ENCODE measurements at places on chromosomes 7 and 10.
A peak's percentile ranks its signal among the peaks of the same experiment; 100 is the strongest.

GRCh38 chr7:28301148-28301641 lies 111.1 kb upstream of the CREB5 start:
- DNase-seq: peak; percentile 79

DNA sequence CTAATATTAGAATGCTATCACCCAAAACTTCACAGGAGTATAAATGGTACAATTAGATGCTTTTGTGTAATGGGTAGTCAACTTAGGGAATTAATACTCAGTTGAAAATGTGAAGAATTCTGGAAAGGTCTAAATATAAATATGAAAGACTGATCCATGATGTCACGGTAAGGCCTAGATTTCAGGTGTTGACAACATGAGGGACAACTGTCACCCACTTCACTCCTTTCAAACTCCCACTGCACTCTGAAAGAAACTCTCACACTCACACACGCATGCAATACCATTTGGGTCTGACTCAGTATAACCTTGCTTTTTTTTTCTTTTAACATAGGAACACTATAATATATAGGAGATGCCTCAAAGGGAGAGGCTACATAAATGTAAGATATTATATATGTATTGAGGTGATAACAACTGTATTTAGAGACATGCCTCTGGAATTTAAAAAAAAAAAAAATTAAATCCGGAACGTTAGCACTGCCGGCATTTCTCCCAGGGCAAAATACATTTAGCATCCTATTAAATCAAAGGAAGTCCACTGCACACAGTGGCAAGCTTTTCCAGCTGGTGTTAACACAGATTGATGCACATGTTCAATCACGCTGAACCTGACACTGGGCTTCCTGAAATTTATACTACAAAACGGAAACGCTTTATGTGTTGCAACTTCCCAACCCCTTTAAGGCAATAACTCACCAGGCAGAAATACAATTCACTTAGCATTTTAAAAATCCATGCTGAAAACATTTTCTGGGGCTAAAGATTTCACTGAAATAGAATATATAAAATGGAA lies 74.9 kb downstream of the RSU1 start:
- DNase-seq: no peak

GRCh38 chr7:96026611-96027010 lies 254.3 kb downstream of the DYNC1I1 start:
- DNase-seq: no peak

DNA sequence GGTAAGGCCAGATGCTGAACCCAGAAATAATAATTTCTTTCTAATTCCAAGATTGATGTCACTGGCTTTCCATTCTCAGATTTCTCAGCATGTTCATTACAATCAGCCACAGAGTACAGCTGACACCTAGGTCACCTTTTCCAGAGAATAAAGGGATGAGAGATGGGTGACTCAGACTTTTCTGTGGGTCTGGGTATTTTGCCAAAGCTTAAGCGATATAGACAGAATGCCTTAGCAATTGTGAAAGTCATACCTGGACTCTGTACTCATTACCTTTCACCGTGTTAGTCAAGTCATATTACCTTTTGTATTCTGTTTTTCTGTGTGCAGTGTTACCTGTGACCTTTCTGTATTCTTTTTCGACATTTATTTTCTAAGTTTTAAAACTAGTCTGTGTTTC lies 10.6 kb upstream of the PRTFDC1 start:
- peak; percentile 97 for DNase-seq

DNA sequence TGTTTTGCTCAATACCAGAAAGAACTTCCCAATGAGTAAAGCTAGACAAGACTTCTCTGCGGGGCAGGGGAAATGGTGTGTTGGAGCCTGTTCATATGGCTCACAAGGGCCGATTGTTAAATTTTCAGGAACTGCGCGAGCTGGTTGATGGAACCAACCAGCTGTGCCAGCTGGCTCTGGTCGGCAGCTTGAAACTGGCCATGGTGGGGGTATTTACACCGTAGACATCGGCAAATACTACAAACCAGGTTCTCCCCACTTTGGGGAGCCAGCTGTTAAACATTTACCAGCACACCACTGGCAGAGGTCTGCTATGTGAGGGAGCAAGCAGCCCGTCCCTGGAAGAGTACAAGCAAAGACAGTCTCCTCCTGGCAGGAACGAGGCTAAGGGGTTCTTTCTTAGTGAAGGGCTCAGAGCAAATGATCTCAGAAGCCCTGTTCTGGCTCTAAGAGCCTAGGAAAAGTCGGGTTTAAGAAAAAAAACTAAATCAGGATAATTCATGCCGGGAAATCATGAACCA lies 8.8 kb upstream of the ZMIZ1 start:
- no peak for DNase-seq

- no peak for DNase-seq
Observed at GRCh38 chr7:47049234-47049774, 532.6 kb downstream of the TNS3 start.

DNA sequence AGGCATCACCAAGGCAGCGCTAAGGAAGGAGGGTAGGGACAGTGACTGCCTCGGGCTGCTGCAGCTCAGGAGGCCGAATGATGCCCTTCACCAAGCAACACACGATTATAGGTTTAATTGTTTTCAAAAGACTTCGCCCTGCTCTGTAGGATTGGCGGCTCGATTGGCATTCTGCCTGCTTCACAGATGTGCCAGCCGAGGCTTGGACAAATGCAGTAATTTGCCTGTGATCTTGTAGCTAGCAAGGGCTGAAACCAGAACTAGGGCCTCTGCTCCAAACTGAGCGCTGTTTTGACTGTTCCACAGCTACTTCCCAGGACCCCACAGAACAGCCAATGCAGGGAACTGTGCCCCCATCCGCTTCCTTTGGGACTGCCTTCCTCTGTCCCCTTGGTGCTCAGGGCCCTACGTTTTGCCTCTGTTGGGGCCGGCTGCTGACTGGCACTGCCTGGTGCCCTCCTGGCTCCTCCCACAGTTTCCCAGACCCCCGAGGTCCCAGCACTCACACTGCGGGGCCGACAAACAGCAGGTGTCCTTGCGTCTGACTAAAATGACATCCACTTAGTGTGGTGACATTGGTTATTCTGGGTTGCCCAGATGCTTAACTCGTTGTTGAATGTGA lies 62.6 kb upstream of the EN2 start:
- no peak for DNase-seq

DNA sequence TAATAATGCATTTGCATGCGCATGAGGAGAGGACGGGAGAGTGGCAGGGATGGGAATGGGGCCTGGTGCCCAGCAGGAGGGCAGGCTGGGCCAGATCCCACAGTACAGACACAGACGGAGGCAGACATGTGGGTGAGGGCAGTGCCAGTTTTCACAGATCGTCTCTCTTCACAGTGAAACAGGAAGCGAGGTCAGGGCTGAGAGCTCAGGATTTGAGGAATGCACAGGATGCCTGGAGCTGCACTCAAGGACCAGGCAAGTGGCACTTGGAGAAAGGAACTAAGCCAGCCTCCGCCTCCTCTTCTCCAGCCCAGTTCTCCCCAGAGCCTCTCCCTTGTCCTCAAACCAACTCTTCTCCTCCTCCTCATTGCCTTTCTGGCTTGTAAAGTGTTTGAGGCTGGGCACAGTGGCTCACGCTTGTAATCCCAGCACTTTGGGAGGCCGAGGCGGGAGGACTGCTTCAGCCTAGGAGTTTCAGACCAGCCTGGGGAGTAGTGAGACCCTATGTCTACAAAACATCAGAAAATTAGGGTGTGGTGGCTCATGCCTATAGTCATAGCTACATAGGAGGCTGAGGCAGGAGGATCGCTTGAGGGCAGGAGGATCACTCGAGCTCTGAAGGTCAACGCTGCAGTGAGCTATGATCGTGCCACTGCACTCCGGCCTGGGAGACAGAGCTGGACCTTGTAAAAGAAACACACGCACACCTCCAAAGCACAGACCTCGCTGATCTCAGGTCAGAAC lies 115.2 kb downstream of the HIP1 start:
- no peak for DNase-seq

GRCh38 chr10:126181626-126182025 lies 206.7 kb downstream of the ADAM12 start:
- DNase-seq: no peak

- peak; percentile 84 for DNase-seq
Observed at GRCh38 chr7:100837099-100837836, 9.9 kb upstream of the EPHB4 start.

- DNase-seq: no peak
Observed at GRCh38 chr10:130014263-130015074, 50.4 kb upstream of the EBF3 start.

DNA sequence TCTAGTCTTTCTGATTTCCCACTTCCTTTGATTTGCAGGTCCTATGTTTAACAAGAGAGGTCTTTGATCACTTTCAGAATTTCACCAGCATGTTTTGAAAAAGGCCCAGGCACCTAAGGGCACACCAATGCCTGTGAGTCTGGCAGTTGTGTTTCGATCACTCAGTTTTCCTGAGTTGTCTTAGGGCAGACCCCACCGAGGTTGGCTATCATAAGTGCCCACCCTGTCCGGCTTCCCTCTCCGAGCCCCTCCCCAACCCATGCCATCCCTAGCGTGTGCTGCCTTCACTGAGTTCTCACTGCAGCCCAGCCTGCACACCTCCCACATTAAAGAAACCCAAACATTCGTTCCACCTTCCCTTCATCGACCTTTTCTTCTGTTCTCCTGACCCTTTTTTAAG lies 257.9 kb downstream of the GRID1 start:
- no peak for DNase-seq

- DNase-seq: no peak
Observed at GRCh38 chr7:123795917-123796316, 47.1 kb upstream of the WASL start.

DNA sequence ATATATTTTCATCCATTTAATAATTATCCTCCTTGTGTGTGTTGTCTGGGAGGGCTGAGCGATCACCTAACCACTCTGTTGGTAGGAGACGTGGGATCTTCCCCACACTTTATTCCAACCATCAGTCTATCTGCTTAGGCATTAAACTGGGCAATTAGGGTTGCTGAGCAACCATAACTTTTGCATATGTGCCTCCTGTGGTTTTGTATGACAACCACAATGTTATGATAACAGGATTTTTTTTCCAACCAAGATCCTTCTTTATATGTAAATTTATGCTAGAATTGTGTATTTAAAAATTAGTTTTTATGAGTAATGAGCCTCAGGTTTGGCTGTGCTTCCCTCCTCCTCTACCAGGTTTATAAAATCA lies 495.0 kb upstream of the MGMT start:
- no peak for DNase-seq

DNA sequence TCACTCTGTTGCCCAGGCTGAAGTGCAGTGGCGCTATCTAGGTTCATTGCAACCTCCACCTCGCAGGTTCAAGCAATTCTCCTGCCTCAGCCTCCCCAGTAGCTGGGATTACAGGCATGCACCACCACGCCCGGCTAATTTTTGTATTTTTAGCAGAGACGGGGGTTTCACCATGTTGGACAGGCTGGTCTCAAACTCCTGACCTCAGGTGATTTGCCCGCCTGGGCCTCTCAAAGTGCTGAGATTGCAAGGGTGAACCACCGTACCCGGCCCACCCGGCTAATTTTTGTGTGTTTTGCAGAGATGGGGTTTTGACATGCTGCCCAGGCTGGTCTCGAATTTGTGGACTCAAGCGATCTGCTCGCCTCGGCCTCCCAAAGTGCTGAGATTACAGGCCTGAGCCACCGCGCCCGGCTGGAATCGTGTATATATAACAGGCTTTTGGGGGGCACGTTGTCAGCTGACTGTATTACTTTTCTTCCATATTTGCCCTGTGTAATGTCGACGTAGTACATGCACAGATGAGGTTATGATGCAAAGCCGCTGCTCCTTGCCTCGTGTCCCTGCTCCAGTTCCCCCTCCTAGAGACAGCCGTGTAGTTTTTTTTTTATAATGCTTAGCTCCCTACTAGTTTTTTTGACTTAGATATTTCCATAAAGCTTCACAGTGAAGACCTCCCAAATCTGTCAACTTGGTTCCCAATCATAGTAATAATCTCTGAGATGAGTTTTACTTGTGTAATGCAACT lies 883 bp upstream of the TRA2A start:
- no peak for DNase-seq

DNA sequence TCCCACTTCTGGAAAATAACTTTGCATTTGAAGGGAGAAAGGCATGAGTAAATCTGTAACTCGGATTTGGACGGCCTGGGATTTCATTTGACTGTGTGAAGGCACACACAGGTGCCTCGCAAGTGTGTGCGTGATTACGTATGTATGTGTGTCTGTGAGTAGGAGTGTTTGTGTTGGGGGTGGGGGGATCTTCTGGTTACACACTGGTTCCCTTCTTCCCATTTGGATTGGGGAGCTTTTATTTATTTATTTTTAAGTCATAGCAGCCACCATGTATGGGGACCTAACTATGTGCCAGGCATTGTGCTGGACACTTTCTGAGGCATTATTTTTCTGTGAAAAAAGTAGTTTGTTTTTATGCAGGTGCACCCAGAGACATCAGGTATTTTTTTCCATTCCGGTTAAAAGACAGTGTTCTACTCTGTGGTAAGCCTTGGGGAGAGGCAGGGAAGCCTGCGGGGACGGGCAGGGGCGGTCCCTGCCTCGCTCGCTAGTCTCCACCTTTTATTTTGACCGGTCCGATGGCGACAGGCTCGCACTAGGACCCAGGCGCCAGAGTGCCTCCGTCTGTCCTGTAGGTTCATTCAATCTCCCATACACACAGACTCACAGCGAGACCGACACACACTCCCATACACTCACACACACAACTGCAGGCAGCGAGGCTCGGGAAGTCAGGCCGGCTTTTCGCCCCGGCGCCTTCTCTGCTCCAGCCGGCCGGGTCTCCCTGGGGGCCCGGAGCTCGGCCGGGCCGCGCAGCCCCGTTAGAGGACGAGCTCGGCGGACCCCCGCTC lies at the start of gene MXI1:
Gene MXI1 (plus strand): TSS at position 595 of the 794 bp plus-strand sequence. CDS start 204 bp downstream, outside the sequence.
- DNase-seq: peak; percentile 83

Measured in mammary epithelial cell (primary cell).